ENCODE measurements at places on chromosomes 12 and 14.

- no peak for DNase-seq
Measured at GRCh38 chr12:90021795-90022440, 313.3 kb upstream of the ATP2B1 start.

DNA sequence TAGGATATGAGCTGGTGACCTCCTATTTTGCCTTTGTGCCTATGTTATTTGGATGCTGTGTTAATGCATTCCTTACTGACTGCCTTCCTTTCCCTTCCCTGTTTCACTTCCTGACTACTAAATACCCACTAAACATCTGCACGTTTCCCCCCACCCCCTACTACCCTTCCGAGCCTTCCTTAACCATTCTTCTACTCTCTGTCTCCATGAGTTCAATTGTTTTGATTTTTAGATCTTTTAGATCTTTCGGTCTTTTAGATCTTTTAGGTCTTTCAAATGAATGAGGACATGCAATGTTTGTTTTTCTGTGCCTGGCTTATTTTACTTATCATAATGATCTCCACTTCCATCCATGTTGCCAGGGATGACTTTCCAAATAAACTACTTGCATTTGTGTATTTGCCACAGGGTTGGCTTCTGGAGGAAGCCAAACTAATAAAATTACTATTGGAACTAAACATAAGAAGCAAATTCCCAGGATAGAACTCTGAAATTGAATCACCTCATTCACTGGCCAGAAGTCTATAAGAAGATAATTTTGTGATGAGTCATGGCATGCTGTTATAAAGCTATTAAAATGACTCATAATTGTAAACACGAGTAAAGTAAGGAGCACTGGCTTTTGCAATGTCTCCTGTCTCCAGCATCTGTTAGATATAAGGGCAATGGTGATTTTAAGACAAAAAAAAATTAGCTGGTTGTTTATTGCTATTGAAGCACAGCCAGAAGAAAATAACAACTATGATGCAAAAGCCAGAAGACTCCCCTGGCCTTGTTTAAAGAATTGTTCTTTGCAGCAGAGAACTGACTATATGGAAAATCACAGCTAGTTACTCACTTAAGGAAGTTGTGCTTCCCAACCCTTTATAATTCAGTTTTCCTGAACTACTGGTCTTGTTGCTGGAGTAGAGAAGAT lies 586.3 kb downstream of the LRFN5 start:
- no peak for DNase-seq

GRCh38 chr14:103329401-103330347 lies 4.4 kb upstream of the EIF5 start:
- DNase-seq: no peak

DNA sequence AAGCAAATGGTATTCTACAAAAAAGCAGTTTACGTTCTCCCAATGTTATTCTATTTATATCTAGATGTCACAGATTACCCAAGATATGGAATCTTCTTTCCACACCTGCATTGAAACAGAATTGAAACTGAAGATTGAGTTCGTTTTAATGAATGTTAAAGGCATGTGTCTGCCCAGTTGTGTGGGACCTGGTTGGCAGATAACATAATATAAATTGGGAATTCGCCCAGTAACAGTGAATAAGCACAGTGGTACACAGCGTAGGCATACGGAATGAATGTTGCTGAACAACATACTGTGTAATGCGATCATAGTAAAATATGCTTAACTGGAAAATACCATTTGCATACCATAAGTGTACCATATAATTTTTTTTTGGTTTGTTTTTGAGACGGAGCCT lies 4.3 kb downstream of the KHNYN start:
- DNase-seq: no peak

- peak; percentile 37 for DNase-seq
Measured at GRCh38 chr14:22540811-22541360, 48.1 kb downstream of the DAD1 start.

DNA sequence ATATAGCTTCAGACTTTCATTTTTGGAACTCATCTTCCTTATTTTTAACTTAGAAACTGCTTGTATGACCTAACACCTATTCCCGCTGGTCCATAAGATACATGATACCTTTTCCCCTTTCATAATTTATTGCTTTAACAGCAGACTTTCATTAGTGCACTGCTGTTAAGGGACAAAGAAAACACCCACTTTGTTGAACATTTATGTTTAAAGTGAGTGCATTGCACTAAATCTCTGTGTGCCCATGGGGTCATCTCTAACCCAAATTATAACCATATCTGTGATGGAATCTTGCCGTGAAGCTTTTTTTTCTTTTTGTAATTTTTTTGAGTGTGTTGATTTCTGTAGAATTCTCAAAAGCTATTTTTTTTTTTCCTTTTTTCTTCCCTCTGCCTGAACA lies 261.8 kb downstream of the TMTC2 start:
- DNase-seq: no peak

DNA sequence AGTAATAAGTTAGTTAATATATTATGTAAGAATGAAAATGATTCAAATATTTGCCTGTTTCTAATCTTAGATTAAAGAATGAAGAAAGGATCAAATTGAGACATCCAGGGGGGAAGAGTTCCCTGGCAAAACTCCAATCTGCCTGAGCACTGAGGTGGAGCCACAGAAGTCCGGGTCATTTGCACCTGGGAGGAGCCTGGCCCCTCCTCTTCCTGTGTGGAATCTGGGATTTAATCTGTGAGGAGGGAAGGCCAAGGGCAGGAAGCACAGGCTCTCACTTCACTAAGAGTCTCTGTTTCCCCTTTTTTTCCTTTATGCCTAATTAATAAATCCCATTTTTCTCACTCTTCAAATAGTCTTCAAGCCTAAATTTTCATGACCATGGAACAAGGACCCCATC lies 599.5 kb downstream of the FLRT2 start:
- no peak for DNase-seq

DNA sequence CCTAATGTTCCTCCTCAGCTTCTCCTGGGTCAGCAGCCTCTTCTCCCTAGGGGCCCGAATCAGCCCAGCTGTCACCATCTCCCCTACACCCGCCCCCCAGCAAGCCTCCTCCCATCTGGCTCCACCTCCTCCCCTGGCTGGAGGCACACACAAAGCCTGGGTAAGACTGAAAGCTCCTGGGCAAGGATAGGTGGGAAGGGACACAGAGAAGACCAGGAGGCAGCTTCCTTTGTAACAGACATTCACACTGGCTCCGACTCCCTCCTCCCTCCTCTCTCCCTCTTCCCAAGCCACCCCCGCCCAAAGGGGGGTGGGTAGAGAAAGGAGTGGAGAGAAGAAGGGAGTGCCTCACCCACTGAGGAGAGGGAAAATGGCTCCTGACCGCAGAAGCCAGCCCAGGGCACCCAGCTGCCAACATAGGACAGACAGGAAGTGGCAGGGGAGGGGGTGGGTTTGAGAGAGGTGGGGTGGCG lies 4.0 kb downstream of the CHD4 start:
- DNase-seq: peak; percentile 56

GRCh38 chr12:64568298-64568697 lies 42.0 kb upstream of the RASSF3 start:
- no peak for DNase-seq

DNA sequence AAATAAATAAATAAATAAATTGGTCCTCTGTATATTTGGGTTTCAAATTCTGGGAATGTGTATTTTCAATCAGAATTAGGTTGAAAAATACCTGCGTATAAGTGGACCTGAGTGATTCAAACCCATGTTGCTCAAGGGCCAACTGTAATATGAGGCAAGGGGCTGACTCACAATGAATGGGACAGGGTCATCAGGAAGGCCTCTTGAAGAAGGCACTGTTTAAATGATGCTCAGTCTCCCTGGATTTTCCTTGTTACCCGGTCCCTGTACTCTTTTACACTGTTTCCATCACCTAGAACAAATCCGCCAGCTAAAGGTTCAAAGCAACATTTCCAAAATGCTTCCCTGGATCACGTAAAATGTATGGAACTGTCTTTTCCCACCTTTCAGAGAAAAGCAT lies 3.8 kb downstream of the PSMB5 start:
- DNase-seq: no peak

DNA sequence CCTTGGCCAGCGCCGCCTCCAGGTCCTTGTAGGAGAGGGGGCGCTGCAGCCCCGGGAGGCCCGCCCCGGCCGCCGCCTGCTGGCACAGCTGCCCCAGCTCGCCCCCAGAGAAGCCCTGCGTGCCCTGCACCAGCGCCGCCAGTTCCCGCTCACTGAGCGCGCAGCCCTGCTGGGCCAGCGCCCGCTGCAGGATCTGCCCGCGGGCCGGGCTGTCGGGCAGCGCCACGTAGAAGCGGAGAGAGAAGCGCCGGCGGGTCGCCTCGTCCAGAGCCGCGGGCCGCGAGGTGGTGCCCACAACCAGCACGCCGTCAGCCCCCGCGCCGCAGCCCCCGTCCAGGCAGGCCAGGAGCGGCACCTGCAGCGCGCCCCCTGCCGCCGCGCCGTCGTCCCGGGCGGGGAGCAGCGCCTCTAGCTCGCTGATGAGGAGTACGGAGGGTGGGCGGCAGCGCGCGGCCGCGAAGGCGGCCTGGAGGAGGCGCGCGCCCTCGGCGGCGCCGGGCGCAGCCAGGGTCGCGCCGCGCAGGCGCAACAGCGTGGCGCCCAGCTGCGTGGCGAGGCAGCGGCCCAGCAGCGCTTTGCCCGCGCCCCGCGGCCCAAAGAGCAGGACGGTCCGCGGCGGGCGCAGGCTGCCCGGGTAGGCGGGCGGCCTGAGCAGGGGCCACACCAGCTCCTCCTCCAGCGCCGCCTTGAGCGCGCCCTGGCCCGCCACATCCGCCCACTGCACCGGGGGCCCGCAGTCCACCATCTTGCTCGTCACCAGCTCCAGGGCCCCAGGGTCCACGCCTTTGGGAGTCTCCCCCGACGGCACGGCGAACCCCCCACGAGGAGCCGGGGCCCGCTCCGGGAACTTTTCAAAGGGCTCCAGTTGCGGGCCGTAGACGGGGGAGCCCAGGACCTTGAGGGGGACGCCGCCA lies 27.7 kb downstream of the FIGNL2 start:
- peak; percentile 92 for DNase-seq

GRCh38 chr12:18967814-18968213 lies 161.7 kb upstream of the PLEKHA5 start:
- DNase-seq: no peak

DNA sequence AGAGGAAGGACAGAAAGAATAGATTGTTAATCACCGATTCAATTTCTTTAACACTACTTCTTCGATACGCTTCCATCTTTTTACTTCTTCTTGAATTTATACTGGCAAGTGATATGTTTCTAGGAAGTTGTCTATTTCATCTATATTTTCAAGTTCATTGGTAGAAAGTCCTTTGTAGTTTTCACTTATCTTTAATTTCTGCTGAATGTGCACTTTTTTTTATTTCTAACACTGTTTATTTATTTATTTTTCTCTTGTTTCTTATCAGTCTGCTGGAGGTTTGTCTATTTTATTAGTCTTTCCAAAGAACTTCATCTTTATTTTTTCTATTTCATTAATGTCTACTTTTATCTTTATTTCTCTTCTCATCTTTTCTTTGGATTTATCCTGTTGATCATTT lies 63.6 kb downstream of the SIX1 start:
- no peak for DNase-seq

DNA sequence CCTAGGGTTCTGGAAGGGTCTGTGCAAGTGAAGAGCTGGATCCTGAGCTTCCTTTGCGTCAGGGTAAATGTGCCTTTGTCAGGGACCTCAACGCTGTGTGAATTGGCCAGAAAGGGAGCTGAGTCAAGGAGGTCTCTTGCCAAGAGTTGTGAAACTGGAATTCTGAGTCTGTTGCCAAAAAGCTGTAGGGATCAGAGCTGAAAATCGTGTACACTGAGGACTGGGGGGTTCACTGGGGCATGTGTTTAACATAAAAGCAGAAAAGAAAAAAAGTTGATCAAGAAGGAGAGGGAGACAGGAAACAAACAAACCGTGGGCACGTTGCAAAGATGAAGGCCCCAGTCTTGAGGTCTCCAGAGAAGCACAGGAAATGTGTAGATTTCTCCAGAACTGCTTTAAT lies 1081.5 kb downstream of the VRK1 start:
- peak; percentile 8 for DNase-seq

GRCh38 chr12:8692573-8692972 lies 5.2 kb upstream of the RIMKLB start:
- no peak for DNase-seq

DNA sequence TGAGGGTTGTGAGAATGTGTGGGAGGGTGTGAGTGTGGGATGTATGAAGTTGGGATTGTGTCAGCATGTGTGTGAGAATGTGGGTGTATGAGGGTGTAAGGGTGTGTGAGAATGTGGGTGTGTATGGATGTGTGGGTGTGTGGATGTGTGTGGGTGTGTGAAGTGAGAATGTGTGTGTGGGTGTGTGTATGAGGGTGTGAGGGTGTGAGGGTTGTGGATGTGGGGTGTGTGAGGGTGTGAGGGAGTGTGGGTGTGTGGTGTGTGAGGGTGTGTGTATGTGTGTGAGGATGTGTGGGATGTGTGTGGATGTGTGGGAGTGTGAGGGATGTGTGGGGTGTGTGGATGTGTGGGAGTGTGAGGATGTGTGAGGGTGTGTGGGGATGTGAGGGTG lies 37.0 kb downstream of the TMEM121 start:
- DNase-seq: no peak

DNA sequence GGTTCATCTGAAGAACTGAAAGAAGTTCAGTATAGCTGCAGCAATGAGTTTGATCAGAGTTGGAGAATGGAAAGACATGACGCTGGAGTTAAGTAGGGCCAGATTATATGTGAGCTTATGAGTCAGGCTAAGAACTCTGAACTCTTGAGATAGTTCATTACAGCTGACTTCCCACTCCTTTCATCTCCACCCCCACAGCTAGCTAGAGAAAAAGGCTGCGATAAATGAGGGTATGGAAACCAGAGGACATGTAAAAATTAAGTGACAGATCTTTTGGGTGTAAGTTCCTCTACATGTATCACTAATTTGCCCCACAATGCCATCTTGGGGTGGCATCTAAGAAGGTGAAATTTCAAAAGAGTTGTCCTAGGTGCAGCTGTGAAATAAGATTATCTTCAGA lies 28.6 kb downstream of the PYM1 start:
- peak; percentile 67 for DNase-seq

DNA sequence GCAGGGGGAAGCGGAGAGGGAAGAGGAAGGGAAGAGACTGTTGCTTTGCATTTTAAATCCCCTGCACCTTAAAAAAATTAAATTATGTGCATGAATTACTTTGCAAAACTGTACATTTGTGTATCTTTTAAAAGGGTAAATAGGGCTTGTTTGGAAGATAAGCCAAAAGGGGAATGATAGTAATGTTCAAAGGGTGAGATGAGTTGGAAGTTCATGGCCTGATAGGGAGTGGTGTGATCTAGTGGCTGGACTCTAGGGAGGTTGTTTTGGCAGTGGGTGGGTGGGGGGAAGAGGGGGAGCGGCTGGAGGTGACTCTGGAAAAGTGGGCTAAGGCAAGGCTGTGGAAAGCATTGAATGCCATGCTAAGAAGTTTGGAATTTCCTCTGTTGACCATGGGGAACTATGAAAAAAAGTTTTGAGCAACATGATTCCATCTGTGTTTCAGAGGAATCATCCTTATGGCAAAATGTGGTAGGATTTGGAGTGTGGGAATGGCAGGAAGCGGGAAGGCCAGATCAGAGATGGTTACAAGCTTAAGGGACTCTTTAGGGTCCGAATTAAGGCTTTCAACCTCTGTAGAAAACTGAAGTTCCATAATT lies 25.5 kb upstream of the EMP1 start:
- no peak for DNase-seq
